Prostate gland (tissue), 2 donors: ENCODE measurements at places on chromosomes 1 and 21.
A peak's percentile ranks its signal among the peaks of the same experiment; 100 is the strongest.

DNA sequence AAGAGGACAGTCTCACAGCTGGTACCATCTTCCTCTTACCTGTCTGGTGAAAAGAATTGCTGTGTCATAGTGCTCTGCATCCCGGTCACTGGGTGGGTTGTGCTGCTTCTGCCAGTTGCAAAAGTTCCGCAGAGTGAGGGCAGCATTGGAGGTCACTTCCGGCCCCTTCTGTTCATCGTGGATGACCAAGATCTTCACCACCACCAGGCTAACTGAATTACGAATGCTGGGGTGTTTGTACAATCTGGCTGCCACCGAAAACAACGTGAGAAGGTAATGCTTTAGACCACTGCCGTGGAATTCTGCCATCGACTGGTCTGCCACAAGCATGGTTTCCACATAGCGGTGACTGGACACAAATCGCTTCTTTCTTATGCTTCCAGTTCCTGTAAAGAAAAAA, 2.9 kb downstream of the ADAMTS1 start:
- H3K27me3 ChIP-seq, result no peaks in the 10 kb centered on the region
- H3K36me3 ChIP-seq, result no peaks in the 10 kb centered on the region
- no peak overlapping the region for H3K27ac ChIP-seq
- DNase-seq, result no peak

DNA sequence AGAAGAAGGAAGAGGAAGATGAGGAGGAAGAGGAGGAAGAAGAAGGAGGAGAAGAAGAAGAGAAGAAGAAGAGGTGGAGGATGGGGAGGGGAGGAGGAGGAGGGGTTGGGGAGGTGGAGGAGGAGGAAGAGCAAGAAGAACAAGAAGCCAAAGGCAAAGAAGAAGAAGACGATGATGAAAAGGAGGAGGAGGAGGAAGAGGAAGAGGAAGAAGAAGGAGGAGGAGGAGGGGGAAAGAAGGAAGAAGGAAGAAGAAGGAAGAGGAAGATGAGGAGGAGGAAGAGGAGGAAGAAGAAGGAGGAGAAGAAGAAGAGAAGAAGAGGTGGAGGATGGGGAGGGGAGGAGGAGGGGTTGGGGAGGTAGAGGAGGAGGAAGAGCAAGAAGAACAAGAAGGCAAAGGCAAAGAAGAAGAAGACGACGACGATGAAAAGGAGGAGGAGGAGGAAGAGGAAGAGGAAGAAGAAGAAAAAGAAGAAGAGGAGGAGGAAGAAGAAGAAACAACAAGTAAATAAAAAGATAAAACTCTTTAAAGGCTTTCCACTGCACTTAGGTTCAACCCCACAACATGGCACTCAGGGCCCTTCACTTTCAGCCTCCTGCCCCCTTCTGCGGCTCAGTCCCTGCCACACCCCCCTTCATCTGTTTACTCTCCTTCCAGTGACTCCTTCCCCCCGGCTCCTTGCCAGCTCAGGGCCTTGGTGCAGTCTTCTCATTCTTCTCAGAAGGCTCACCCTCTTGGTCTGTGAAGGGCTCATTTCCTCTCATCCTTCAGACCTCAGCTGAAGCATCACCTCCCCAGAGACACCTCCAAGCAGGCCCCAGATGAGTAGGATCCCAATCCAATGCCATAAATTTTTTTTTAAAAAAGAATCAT, 114.0 kb downstream of the KCNN3 start:
- no peak for DNase-seq
- H3K36me3 ChIP-seq, result no peaks in the 10 kb centered on the region
- H3K4me1 ChIP-seq, result no peaks in the 10 kb centered on the region
- H3K4me3 ChIP-seq, result no peak overlapping the region

DNA sequence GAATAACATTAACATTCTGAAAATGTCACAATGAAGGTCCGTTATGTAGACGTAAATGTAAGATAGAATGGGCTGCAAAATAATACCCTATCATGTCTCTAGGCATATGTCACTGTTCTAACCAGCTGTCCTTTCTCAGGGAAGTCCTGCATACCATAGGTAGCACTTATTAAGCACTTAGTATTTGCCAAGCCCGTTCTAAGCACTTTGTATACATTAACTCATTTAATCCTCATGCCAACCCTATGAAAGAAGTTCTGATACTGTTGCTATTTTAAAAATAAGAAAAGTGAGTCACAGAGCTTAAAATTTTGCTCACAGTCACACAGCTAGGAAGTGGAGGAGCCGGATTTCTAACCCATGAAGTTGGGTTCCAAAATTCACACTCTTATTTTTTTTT, 15.7 kb downstream of the GAS5 start:
- no peak for DNase-seq
- H3K27ac ChIP-seq, result no peak overlapping the region
- H3K27me3 ChIP-seq, result no peaks in the 10 kb centered on the region
- H3K4me1 ChIP-seq, result no peaks in the 10 kb centered on the region
- H3K4me3 ChIP-seq, result no peak overlapping the region
- no peaks in the 10 kb centered on the region for H3K36me3 ChIP-seq

- no peak overlapping the region for H3K27ac ChIP-seq
- no peaks in the 10 kb centered on the region for H3K27me3 ChIP-seq
- no peaks in the 10 kb centered on the region for H3K36me3 ChIP-seq
Measured at GRCh38 chr1:32111040-32111623, 3.3 kb downstream of the KPNA6 start.

DNA sequence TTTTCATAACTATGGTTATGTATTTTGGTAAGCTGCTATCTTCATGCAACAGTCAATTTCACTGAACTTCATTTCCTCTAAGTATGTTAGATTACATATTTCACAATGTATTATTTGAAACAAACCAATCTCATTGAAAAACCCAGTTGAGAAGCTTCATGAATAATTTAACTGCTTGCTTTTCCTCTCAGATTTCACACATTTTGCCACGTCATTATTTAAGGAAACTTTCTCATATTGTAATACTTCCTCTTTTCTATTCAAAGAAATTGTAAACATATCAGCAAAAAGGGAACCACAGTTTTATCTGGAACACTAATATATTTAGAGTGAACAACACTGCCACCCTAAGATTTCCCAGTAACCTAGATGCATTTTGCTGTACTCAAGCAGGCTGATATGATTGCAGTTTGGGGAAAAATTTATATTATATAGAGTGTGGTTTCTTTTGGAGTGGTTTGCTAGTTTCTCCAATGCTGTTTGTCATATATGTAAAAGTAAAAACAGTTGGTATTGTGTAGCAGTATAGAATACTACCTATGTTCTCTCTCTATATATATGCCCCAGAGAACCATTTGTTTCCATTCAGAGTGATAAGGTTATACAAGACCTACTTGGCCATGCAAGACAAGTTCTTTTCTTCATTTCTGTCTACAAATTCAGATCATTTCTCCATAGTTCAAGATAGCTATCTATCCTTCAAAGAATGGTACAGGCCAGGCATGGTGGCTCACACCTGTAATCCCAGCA, 28.4 kb upstream of the AHCTF1 start:
- H3K4me1 ChIP-seq, result no peaks in the 10 kb centered on the region
- DNase-seq, result no peak
- no peaks in the 10 kb centered on the region for H3K27me3 ChIP-seq
- H3K36me3 ChIP-seq, result no peaks in the 10 kb centered on the region
- H3K4me3 ChIP-seq, result no peak overlapping the region

DNA sequence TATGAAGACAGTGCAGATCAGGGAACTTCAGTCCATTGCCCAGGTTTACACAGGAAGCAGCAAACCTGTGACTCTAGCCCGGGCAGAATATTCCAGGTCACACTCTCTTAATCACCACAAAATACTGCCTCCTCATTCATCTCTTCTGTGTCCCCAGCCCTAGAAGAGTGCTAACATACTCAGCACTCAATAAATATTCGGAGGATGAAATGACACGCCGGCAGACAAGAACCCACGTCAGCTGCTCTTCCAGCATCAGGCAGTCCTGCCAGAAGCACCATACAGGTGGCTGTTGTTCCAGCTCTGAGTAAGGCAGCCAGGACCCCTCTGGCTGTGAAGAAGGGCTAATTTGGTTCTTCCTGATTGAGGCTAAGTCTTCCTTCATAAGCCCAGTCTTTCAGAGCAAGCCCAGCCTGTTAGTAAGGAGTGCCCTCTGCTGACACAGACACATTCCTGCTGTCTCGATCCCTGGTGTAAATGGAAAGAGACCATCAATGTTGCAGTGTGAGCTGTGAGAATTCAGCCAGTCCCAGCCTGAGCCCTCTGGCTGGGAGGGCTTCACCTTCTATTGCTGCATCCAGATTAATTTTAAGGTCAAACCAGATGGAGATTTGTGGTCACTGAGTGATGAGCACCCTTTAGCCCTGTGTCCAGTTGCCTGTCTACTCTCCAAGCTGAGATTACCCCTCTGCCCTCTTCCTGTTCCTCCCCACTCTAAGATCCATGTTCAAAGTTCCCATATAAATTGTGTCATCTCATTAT, 45.0 kb upstream of the KIRREL1 start:
- DNase-seq, result no peak
- H3K27ac ChIP-seq, result no peak overlapping the region
- no peak overlapping the region for H3K4me3 ChIP-seq
- no peaks in the 10 kb centered on the region for H3K27me3 ChIP-seq

- H3K27ac ChIP-seq, result peak overlapping the region; percentile 86
- H3K4me1 ChIP-seq, result peaks cover 14% of the 10 kb centered on the region
Measured at GRCh38 chr1:109632671-109633346, 13.2 kb downstream of the AMPD2 start.

DNA sequence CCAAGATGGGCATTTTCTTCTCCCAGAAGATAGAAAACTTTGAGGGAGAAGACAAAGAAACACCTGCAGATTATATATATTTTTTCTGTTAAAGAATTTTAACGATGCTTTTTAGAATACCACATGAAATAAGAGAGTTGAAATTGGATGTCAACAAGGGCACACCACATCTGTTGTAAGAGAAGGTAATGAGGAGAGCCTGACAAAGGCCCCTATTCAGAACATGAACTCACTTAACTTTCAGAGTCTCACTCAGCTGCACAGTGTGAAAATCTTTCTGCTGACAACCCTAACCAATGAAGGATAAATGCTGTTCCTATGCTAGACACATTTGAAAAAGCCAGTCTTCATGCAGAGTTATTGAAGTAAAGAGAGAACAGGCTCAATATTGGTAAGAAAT, 7.3 kb downstream of the KRTAP22-2 start:
- H3K4me3 ChIP-seq, result no peak overlapping the region
- H3K36me3 ChIP-seq, result no peaks in the 10 kb centered on the region
- H3K4me1 ChIP-seq, result no peaks in the 10 kb centered on the region

DNA sequence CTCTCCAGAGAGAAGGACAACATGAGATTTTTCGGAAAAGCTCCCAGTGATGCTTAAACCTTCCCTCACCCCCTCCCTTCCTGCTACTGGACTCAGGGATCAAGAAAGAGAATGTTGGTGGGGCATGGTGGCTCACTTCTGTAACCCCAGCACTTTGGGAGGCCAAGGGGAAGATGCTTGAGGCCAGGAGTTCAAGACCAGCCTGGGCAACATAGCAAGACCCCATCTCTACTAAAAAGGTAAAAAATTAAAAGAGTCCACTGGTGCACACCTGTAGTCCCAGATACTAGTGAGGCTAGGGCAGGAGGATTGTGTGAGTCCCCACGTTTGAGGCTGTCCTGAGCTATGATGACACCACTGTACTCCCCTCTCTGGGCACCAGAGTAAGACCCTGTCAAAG, 162.9 kb upstream of the RAB4A start:
- no peaks in the 10 kb centered on the region for H3K4me1 ChIP-seq
- no peaks in the 10 kb centered on the region for H3K36me3 ChIP-seq
- no peak overlapping the region for H3K27ac ChIP-seq
- no peak overlapping the region for H3K4me3 ChIP-seq
- no peaks in the 10 kb centered on the region for H3K27me3 ChIP-seq
- DNase-seq, result no peak
